ENCODE measurements at places on chromosomes 16 and 17.

GRCh38 chr17:34667656-34668055 is 88.3 kb downstream of the TMEM132E start:
- DNase-seq, result no peak

DNA sequence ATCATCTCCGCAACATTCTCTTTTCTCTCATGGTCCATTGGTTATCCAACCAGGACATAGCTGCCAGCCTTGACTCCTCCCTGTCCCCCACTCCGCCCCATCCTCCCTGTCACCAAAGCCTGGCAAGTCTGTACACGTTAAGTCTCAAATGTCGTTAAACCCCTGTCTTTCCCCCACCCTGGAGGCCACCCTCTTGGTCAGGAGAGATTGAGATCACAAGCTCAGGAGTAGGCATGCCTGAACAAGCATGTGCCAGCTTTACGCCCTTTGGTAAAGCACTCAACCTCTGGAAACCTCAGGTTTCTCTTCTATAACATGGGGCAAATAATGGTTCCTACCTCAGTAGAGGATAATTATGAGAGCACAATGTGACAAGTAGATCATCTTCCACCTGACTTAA is 38.1 kb upstream of the CCL1 start:
- DNase-seq, result no peak

GRCh38 chr17:55038291-55038690 is 69.7 kb downstream of the STXBP4 start:
- DNase-seq, result no peak

DNA sequence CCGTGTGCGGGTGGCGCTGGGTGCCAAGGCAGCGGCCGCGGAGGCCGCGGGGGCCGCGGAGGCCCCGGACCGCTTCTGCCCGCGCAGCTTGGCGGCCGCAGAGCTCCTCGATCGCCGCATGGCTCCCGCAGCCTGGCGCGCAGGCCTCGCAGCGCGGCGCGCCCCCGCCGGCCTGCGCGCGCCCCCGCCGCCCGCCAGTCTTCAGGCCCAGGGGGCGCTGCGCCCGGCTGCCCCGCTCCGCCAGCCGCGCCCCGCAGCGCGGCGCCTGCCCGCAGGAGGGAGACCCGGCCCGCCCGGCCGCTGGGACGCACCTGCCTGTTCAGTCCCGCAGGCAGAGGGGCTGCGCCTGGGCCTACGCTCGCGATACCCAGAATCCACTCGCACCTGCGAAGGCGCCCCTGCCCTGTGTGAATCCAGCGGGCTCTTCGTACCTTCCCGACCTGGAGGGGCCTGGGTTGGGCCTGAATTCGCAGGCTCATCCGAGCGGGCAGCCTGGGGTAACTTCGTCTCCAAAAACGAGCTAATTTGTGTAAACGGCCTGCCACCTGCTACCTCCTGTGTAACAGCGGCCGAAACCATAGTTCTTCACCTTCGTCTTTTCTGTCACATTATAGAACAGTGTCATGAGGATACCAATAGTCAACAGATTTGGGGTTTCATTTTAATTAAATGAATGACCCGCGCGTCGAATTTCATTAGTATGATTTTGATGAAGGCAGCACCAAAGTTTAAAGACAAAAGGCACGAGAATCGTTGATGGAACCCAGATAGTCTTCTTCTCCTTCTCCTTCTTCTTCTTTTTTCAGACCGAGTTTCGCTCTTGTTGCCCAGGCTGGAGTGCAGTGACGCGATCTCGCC is at the start of gene CENPV:
Gene CENPV (minus strand): TSS at position 153 of the 858 bp plus-strand sequence. CDS start 33 bp downstream, at position 120.
- peak; percentile 89 for DNase-seq

- no peak for DNase-seq
Measured at GRCh38 chr16:57405097-57405496, 530 bp downstream of the CCL17 start.

GRCh38 chr17:36888236-36888951 is 48.9 kb upstream of the LHX1 start:
- peak; percentile 29 for DNase-seq

DNA sequence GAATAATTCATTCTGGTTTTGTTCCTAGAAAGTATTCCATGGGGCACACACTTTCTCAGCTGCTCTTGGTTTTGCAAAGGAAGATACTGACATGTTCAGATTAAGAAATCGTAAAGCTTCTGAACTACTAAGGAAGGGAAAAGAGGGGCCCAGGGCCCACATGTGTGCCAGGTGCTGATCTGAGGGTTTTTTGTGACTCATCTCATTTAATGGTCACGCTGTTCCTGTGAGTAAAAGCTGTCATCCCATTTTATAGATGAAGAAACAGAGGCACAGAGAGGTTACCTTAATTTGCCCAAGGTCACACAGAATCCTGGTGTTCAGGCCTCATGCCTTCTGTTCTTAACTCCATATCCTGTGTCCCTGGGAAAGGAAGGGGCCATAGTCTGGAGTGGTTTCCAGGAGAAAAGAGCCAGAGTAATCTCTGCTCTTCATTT is 113.2 kb downstream of the MSI2 start:
- DNase-seq, result no peak

GRCh38 chr17:42378959-42379594 is 9.2 kb downstream of the STAT3 start:
- no peak for DNase-seq

GRCh38 chr17:50943575-50943933 is 77.4 kb upstream of the TOB1 start:
- no peak for DNase-seq

DNA sequence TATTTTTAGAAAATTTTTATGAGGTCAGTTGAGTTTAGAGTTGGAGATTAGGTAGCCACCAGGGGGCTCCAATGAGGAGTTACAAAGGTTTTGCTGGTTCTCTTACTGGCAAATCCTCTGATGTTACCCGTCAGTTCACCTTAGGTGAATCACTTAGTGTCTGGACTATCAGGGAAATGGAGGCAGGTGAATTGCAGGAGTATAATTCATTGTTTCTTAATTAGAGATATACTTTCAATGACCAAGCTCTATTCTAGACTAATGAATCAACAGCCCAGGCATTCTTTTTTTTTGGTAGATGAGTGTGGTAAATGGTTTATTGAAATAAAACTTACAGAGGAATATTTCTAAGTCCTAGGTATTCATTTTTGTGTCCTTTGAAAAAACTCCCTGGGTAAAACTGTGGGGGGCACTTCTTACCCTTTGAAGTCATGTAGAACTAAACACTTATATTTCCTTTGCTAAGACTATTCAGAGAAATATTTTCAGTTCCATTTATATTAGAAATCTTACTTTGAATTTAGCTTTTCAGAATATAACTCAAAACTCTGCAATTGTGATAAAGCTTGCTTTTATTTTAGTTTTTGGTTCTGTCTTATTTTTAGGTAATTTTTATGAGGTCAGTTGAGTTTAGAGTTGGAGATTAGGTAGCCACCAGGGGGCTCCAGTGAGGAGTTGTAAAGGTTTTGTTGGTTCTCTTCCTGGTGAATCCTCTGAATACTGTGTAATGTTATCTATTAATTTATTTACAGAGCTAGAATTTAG is 17.7 kb downstream of the PSMD11 start:
- peak; percentile 73 for DNase-seq

DNA sequence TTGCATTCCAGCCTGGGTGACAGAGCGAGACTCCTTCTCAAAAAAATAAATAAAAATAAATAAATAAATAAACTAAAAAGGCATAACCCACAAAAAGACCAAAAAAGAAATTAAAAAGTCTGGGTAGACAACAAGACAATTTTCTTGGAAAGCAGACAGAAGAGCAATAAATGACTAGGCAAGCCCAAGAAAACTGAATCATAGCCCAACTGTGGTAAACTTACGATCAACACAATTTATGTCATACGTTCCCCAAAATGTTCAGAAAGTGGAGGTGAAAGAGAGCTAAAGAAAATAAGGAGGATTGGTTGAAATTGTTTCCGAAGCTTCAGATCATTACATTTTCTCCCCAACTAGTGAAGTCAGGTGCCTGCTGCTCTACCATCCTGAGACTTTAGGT is 31.3 kb upstream of the C17orf78 start:
- DNase-seq, result no peak

- DNase-seq, result peak; percentile 31
Measured at GRCh38 chr16:85173146-85173980, 61.1 kb upstream of the CIBAR2 start.

DNA sequence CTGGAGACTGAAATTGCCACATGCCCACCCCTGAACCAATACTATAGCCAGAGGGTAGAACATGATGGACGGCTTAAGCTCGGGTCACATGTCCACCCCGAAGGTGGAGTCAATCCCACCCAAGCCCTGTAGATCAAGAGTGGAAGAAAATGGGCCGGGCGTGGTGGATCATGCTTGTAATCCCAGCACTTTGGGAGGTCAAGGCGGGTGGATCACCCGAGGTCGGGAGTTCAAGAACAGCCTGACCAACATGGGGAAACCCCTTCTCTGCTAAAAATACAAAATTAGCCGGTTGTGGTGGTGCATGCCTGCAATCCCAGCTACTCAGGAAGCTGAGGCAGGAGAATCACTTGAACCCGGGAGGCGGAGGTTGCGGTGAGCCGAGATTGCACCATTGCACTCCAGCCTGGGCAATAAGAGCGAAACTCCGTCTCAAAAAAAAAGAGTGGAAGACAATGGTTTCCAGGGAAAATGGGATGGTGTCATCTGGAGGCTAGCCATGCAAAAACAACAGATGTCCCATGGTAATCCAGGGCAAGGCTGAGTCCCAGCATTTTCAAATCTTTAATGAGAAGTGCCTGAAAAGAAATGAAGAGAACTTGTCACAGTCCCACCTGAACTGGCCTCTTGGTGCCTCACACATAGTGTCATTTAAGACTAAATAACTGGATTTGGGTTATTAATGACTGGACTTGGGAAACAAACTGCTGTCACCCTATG is 30.1 kb downstream of the CD300LF start:
- no peak for DNase-seq

GRCh38 chr16:995087-995486 is 13.5 kb downstream of the SOX8 start:
- peak; percentile 50 for DNase-seq

DNA sequence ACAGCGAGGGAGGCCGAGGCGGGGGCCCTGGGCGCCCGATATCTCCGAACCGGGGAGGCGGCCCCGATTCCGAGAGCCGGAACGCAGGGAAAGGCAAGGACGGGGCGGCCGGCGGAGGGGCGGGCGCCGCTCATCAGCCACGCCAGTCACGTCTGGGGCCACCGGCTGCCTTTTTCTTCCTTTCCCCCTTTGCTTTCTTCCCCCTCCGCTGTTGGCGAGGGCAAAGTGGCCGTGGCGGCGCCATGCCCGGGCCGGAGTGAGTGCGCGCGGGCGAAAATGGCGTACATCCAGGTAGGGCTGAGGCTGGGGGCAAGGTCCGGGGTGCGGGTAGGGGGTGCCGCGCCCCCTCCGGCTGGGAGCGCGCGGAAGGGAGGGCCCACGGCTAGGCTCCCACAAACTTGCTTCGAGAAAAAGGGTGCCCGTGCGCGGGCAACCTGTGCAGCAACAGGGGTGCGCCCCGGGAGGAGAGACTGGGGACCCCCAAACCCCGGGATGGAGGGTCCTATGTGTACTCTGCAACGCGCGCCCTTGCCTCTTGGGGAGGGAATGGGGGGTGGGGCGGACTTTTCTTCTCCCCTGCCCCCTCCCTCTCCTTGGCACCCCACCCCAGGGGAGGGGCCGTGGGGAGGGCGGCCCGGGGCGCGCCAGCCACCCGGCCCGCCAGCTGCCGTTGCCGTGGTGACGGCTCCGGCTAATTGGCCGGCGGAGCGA is 486 bp downstream of the SYT17 start:
- peak; percentile 66 for DNase-seq

- no peak for DNase-seq
Measured at GRCh38 chr17:78832541-78832810, 8.1 kb downstream of the USP36 start.

DNA sequence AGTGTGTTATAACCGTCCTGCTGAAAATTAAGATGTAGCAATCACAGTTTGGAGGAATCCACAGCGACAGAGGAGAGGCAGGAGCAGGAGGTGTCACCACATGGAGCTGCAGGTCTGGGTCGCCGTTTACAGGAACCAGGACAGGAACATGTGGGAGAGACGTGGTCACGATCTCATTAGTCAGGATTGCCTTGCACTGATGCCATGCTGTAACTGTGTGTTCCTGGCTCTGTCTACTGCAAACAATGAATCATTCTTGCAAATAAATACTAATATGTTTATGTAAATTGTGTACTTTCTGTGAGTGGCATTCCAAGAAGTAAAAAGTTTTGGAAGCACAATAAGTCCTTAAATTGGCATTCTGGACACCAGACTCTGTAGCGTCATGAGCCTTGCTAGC is 271.8 kb downstream of the CPPED1 start:
- no peak for DNase-seq

DNA sequence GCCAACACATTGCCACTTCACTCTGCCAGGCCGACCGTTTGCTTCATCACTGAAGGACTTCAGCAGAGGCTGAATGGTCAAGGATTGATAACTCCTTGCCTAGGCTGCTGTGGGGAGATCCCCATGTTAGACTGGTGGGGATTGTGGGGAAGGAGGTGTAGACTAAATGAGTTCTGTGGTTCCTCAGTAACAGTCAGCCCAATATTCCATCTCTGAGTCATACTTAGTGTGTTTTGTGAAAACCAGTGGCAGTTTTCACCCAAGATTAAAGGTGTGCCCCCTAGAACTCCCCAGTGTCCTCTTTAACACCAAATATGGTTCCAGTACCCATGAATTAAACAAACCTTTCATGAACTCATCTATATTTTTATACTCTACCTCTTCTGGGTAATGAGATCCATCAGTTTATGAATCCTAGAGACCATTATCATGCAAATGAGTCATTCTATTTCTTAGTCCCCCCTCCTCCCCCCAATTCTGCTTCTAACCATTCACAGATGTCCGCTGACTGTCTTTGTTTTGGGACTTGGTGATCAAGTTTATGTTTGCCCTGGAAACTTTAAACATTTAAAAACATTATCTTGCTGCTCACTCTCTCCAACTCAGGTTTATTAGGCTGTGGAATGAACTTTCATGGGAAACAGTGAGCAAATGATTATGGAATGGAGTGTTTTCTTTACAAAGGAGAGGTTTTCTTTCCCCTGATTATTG is 66.8 kb upstream of the GAS7 start:
- no peak for DNase-seq

DNA sequence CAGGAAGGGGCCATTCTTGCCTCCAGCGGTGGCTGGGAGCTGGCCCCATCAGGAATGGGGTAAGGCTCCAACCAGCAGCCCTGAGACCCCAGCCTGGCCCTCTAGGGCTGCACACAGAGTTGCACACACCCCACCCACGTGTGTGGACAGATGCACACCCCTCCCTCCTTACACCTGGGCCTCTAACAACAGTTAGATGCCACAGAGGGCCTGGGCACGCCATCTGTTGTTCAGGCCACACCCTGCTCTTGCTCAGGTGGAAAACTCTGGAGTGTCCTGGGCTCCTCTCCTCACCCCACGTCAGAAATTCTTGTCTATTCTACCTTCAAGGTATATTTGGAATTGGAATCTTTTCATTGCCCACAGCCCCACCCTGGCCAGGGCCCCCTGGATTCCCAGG is 13.3 kb upstream of the RAI1 start:
- DNase-seq, result no peak

- DNase-seq, result no peak
Measured at GRCh38 chr17:31488982-31489294, 97.5 kb downstream of the RAB11FIP4 start.

DNA sequence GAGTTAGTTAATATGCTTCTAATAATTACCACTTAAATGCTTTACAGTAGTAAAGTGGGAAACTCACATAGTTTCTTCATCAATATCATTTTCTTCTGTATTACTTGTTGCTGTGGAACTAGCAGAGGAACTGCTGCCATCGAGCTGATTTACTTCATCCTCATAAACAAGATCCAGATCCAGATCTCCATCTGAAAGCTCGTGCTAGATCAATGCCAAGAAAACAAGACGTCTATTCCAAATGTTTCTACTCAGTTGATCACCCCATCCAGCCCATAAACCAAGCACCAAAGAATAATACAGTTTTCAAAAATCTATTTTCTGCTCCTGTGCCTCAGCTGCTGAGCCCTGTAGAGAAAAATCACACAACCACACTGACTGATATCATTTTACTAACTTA is 59.1 kb downstream of the TRIM37 start:
- DNase-seq, result no peak
